ENCODE measurements at places on chromosomes 5 and 9.
A peak's percentile ranks its signal among the peaks of the same experiment; 100 is the strongest.

DNA sequence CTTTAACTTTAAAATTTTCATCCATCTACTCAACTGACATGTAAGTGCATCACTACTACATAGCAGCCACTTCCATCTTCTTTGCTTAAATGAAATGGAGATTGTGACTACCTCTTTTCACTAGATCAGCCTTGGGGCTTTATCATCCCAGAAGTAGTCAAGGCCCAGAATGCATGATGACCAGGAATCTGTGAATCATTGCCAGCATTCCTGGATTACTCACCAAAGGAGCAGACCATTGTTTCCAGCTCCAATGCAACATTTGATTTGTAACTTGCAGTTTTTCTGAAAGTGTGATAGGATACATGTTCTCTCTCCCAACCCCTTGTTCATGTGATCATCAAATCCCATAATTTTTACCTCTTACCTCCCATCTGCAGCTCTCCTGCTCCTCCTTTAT lies 65.1 kb downstream of the PLPPR1 start:
- no peak for DNase-seq

GRCh38 chr5:179265514-179266290 lies 79.6 kb downstream of the ADAMTS2 start:
- DNase-seq = no peak

GRCh38 chr5:164148292-164148691 lies 642.9 kb downstream of the MAT2B start:
- no peak for DNase-seq

DNA sequence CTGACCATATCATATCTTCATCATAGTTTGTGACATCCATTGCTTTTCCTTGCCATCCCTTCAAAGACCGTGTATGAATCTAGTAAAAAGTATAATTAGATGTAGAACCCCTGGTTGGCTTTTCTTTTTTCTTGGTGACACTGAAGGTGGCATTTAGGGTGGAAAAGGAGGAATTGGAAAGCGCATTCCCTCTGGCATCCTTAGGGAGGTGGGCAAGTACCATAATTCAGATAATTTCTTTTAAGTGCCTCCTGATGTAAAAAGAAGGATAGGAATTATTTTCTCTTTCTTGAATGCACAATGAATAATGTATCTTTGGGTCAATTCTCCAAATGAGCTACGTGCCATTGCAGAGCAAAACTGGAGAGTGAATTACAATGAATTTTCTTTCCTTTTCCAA lies 73.2 kb upstream of the SMARCA2 start:
- DNase-seq = peak; percentile 26

- DNase-seq = peak; percentile 16
Measured at GRCh38 chr9:13386935-13387733, 107.6 kb upstream of the MPDZ start.

DNA sequence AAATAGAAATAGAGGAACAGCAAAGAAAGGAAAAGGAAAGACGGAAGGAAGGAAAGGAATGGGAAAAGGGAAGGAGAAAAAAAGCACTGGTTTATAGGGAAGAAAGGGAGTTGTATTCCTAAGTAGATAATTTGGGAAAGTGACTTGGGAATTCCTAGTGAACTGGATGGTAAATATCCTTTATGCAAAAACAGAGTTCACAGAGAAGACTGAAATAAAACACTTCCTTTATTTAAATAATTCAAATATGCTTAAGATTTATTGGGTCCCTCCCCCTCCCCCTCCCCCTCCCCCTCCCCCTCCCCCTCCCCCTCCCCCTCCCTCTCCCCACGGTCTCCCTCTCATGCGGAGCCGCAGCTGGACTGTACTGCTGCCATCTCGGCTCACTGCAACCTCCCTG lies 69.4 kb downstream of the PJA2 start:
- DNase-seq = no peak

DNA sequence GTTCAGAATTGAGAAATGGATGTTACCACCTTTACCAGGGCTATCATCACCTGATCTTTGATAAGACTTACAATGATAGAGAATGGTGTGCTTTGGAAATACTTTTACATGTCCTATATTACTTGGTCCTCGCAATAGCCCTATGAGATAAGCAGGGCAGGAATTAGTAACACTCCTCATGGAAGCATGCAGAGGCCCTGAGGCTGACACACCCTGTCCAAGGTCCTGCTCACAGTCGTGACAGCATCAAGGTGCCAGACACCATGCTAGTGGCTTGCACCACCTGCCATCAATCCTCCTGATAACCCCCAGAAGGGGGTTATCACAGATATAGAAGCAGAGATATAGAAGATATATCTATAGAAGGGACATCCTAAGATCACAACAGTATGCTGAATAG lies 216.8 kb upstream of the TBC1D2 start:
- no peak for DNase-seq

GRCh38 chr5:174751154-174752000 lies 27.0 kb downstream of the MSX2 start:
- DNase-seq = peak; percentile 14

- peak; percentile 20 for DNase-seq
Measured at GRCh38 chr5:168165221-168165914, 126.1 kb upstream of the WWC1 start.

- DNase-seq = no peak
Measured at GRCh38 chr5:157076558-157076957, 17.6 kb upstream of the HAVCR1 start.

GRCh38 chr5:15142458-15142857 lies 270.9 kb upstream of the ANKH start:
- no peak for DNase-seq

DNA sequence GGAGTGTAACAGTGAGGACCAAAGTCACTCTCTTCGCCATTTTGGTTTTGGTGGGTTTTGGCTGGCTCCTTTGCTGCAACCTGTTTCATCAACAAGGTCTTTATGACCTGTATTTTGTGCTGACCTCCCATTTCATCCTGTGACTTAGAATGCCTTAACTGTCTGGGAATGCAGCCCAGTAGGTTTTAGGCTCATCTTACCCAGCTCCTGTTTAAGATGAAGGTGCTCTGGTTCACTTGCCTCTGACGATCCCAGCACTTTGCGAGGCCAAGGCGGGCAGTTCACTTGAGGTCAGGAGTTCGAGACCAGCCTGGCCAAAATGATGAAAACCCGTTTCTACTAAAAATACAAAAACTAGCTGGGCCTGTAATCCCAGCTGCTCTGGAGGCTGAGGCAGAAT lies 1.8 kb upstream of the CKS2 start:
- DNase-seq = no peak

DNA sequence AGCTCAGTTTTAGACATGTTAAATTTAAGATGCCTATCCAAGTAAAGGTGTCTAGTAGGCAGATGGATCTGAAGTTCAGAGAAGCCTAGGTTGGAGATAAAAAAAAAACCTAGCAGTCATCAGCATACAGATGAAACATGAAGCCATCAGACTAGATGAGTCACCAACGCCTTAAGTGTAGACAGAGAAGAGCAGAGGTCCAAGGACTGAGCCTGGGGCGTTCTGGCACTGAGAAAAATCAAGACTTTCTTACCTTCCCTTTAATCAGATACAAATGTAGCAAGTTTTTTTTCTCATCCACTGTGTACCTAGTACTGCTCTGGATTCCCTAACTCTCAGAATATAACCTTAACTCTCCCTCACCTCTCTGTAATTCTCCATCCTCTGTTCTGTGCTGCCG lies 97.3 kb downstream of the SIL1 start:
- DNase-seq = no peak

DNA sequence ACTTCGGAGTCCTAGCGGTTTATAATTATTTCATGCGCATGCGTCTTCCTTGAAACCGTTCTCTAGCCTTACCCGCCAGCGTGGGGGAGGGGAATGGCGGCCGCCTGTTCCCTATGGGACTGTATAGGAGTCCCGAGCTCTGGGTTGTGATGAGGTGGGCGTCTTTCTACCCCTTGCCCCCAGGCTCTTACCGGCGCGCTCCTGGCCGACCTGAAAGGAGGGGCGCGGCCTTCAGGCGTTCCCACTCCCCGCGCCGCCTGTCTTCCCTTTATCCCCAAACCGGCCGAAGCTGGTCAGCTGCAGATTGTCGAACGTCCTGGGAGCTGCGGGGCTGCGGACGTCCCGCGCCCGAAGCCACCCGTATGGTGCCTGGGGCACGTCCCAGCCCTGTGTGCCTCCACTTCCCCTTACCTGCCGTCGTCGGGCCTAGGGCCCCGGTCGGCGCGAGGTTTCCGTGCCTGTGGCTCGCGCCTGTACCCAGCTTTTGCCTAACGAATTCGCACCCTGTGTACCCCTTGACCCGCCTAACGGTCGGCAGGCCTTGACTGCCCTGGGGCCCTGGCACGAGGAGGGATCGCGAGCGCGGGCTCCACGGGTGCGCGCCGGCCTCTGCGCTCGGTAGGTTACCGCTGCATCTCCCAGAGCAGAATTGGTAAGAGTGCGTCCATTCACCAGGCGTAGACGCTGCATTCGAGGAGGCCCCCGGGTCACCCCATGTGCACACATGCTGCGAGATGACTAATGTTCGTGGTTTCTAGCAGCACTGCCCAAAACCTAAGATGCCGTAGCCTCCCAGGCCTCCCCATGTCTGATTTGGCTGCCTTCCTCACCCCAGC lies 653 bp upstream of the HNRNPH1 start:
- DNase-seq = peak; percentile 85

DNA sequence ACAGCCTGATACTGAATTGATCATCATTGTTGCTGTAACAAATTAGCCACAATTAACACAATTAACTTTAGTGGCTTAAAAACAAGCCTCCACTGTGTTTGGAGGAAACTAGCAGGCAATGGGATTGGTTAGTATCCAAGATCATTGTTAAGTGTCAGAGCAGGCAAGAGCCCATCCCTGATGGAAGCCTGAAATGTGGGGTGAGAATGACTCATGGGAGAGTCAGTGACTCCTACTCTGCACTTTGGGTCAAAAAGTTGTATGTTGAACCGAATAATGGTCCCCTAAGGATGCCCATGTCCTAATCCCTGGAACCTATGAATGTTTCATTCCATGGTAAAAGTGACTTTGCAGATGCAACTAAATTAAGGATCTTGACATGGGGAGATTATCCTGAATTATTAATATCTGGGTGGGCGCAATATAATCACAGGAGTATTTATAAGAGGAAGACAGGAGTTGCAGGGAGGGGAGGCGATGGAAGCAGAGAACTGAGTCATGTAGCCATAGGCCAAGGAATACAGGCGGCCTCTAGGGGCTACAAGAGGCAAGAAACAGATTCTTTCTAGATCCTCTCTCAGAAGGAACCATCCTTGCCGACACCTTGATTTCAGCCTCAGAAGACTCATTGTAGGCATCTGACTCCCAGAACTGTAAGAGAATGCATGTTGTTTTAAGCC lies 28.8 kb downstream of the ALG2 start:
- peak; percentile 25 for DNase-seq

GRCh38 chr5:39905356-39905755 lies 480.6 kb upstream of the DAB2 start:
- DNase-seq = no peak

GRCh38 chr5:160799184-160799583 lies 52.8 kb downstream of the ATP10B start:
- peak; percentile 73 for DNase-seq

GRCh38 chr5:127386557-127386956 lies 96.0 kb downstream of the MEGF10 start:
- no peak for DNase-seq

DNA sequence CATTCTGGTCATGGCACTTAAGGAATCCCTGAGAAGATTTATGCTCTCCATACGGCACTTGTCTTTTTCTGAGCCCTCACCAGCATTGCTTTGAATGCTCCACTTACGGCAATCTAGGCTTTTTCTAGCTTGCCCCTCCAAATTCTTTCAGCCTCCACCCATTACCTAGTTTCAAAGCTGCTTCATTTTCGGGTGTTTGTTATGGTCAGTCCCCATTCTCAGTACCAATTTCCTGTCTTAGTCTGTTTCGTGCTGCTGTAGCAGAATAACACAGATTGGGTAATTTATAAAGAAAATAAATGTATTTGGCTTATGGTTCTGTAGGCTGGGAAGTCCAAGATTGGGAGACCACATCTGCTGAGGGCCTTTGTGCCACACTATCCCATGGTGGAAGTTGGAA lies 42.0 kb downstream of the ARHGEF28 start:
- no peak for DNase-seq

- DNase-seq = peak; percentile 45
Measured at GRCh38 chr9:86238861-86239770, 20.3 kb downstream of the C9orf153 start.

- DNase-seq = no peak
Measured at GRCh38 chr5:181283347-181283746, 22.4 kb upstream of the TRIM52 start.

DNA sequence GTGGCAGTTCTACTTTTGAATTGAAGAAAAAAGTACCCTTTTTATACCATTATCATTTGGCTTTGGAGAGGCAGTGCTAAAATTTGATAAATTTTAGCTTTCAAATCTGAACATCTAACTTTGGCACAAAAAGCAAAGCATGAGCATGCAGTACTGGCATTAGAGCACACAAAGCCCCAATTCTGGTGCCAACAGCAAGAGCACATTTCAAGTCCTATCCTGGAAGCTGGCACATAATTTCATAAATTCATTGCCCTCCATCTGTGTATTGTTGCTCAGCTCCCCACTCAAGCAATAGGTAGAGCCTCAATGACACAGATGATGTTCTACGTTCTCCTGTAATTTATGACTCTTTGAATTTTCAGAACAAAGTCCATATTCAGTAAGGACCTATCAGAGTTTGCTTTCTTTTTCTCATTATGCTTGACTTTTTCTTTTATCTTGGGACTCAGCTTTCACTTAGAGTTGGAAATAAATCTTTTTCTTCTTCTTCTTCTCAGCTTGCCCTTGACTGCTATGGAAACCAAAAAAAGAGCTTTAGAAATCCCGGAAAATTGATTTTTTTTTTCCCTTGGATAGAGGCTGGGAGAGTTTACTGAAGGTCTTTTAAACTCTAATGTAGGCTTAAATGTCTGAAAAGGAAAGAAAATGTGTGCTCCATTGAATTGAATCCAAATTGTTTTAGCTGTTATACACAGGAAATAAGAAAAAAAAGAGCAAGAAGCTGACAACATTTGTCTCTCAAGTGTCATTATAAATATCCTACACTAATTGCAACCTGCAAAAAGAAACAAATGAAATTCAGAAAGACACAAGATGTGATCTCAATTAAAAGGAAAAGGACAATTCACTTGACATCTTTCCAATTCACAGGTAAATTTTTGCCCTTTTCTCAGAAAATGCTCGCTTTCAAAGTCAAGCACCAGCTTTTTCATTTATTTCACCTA lies 380.8 kb upstream of the CDH18 start:
- no peak for DNase-seq

Data from hematopoietic multipotent progenitor cell treated with erythropoietin and hydrocortisone succinate and interleukin-3 and kit ligand, for 4 days (in vitro differentiated cells).